AML-193 (cell line): ENCODE measurements at places on chromosomes 6 and 20.

GRCh38 chr6:136991646-136992045 is 53.1 kb downstream of the IL20RA start:
- DNase-seq = peak; percentile 65

DNA sequence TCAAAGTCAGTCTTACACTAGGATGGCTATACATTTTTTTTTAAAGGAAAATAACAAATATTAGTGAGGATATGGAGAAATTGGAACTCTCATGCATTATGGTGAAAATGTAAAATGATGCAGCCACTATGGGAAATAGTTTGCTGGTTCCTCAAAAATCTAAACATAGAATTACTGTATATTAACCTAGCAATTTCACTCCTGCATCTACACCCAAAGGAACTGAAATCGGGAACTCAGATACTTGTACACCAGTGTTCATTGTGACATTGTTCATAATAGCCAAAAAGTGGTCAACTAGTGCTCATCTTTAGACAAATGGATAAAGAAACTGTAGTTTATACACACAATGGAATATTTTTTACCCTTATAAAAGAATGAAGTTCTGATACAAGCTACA is 110.7 kb downstream of the UTRN start:
- no peak for DNase-seq

GRCh38 chr6:45423824-45424450 is 46.2 kb upstream of the SUPT3H start:
- DNase-seq = no peak

- DNase-seq = no peak
These were observed 10.9 kb upstream of the PNRC1 start for GRCh38 chr6:89069536-89070163.

- no peak for DNase-seq
These were observed 150.6 kb upstream of the OGFRL1 start for GRCh38 chr6:71137973-71138372.

- DNase-seq = no peak
These were observed 37.0 kb downstream of the BMP7 start for GRCh38 chr20:57229490-57229889.

GRCh38 chr6:37491171-37491829 is 8.4 kb downstream of the CCDC167 start:
- DNase-seq = no peak

DNA sequence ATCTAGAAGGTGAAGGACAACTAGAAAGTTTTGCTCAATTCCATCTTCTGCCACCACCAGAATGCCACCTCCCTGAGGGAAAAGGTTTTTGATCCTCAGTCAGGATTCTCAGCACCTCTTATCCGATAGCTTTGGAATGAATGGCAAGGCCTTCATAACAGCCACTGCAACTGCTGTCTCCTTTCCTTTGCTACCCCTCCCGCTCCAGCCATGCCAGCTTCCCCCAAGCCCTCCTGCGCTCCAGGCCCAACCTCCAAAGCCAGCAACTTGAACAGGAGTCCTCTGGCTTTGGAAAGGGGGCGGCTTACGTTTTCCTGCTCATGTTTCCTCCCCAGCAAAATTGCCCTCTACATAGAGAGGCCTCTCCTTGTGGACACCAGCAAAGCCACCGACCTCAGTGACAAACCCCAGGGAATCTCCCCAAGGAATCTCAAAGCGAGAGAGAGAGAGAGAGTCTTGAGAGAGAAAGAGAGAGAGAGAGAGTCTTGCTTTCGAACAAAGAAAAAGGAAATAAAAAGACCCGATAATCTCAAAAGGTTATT is 420 bp upstream of the BTN2A1 start:
- no peak for DNase-seq

DNA sequence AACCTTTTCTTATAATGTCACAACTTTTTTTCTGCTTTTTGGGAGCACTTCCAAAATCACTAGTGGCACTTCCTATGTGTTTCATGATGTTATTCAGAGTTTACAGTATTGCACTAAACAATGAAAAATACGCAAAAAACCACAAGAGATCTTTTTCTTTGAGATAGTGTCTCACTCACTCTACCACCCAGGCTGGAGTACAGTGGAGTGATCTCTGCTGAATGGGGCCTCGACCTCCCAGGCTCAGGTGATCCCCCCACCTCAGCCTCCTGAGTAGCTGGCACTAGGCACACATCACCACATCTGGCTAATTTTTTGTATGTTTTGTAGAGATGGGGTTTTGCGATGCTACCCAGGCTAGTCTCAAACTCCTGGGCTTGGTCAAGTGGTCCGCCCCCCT is 158.7 kb downstream of the COL21A1 start:
- DNase-seq = no peak

DNA sequence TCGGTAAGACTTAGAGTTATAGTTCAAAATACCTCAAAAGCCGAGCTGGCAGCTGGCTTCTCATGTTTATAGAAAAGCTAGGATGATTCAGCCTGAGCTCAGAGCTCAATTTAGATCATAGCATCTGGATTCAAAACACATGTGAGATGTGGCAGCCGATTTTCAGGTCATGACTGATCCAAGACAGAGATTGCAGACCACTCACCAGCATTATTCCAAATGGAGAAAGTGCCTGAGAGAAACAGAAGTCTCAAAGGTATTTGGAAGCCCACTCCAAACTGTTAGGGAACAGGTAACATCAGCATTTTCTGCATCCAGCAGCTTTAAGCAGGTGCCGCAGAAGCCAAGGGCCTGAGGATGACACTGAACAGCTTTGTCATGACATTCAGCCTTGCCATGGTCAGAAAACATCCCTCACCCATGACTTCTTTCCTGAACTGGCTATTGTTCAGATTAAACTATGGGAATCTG is 102.2 kb downstream of the BACH2 start:
- no peak for DNase-seq

- DNase-seq = no peak
These were observed 270.7 kb upstream of the MOCS1 start for GRCh38 chr6:40205004-40205403.

GRCh38 chr6:22544476-22544875 is 24.9 kb upstream of the HDGFL1 start:
- no peak for DNase-seq

DNA sequence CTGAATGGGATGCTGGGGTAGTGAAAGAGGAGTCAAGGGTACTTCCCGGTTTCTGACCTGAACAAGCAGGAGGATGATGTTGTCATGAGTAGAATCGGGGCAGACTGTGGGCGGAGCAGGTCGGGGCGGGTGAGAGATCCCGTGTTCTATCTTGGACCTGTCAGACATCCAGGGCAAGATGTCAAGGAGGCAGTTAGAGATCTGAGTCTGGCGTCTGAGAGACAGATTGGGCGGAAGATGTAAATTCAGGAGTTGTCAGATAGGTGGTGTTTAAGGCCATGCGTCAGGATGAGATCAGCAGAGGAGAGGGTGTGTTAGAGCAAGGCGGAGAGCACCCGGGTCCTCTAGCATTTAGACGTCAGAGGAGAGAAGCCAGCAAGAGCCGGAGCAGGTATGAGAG is 115.5 kb downstream of the DLGAP4 start:
- no peak for DNase-seq

GRCh38 chr6:167152862-167153261 is 4.9 kb downstream of the GPR31 start:
- DNase-seq = no peak

GRCh38 chr6:170128346-170128745 is 162.5 kb downstream of the DLL1 start:
- DNase-seq = no peak

GRCh38 chr6:112018619-112019416 is 35.1 kb upstream of the CCN6 start:
- no peak for DNase-seq

DNA sequence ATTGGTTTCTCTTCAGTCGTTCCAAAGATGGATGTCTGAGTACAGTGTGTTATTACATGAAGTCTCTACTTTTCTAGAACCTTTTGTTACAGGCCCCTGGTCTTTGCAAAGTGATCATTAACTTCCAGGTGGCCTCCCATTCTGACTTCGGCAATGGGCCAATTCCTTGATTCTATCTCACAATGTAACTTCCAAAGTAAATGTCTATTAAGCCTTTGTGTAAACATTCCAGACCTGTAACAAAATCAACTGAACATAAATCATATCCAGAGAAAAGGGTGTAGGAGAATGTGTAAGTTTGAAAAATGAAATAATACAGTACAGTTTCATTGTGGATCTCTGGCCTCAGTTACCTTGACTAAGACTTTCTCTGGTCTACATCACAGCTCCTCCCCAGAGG is 187.8 kb upstream of the JAG1 start:
- no peak for DNase-seq

GRCh38 chr6:73484438-73484837 is 22.9 kb downstream of the MTO1 start:
- no peak for DNase-seq

DNA sequence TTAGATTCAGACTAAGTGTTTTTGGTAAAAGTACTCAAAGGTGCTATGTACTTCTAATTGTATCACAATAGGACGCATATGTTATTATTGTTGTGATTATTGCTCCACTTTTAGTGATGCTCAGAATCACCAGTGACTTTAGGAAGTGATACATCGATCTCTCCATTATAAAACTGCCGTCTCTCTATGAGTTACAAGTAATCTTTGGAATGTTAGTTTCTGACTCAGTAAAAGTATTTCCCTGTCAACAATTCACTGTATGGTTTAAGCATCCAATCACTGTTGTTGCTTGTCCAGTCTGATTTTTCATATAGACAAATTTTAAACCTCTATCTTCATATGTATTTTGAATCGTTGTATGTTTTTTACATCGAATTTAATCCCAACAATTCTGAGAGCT is 9.4 kb downstream of the DCBLD1 start:
- no peak for DNase-seq

DNA sequence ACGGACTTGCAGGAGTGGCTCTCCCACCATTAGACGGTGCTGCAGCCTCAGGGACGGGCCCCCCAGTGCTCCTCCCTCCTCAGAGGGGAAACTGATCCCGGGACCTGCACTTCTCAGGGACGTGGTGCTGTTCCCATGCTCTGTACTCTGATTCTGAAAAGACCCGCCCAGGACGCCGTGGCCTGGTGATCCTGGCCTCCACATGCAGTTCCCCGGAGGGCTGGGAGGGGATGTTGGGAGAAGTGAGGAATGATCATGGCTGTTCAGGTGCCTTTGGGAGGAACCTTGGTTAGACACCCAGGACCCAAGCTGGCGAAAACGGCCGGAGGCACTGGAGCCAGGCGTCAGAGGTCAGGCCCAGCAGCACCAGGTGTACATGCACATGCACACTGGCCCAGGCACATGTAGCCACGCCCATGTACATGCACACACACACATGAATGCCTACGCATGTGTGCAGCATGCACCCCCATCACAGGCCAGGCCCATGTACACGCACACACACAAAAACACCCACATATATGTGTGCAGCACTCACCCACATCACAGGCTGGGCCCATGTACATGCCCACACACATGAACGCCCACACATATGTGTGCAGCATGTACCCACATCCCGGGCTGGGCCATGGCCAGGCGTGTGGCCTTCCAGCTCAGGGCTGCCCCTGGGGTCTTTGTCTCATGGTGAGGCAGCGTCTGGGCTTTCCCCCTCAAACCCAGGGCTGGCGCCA is 52.6 kb upstream of the DACT2 start:
- no peak for DNase-seq

DNA sequence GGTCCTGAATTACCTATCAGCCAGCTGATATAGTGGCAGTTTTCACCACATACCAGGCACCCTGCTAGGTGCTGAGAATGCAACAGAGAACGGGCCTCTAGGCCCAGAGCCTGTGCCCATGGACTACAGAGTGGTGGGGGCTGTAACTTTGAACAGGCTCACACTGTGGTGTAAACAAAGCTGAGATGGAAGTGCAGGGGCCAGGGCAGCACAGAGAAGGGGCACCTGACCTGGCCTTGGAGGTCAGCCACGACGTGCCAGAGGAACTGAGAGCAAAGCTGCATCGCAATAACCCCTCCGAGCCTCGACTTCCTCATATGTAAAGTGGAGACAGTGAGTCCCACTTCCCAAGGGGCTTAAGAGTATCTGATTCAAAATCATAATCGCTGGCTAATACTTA is 105.8 kb downstream of the MAFB start:
- no peak for DNase-seq

GRCh38 chr6:33575211-33575610 is 4.9 kb downstream of the BAK1 start:
- DNase-seq = no peak

DNA sequence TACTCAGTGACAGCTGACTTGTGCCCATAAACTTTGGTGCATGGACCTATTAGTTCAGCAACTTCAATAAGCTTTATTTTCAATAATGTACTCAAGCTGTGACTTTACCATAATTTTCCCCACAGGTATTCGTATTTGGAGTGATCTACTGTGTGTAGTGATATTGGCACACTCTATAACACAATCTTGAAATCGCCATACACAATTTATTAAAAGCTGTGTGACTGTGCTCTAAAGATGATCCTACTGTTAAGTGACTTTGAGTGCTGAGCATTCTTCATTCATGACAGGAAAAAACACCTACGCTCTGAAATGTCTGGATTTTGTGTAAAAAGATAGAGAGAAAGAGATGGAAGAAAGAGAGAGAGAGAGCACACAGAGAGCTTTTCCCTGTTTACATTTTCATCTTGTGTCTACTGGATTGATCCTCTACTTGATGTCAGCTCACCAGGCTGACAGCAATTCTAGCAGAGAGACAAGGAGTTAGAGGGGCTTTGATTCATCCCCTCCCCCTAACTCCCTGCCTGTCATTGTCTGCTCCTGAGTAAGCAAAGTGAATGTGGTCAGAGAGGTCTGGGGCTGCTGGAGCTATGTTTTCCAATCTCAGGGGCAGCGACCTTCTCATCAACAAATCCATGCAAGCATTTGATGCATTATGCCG is 538.7 kb upstream of the POU3F2 start:
- DNase-seq = no peak

- DNase-seq = no peak
These were observed at the start of gene SAMD5 for GRCh38 chr6:147508042-147508865. TSS of gene SAMD5 (plus strand) at chr6:147508690. CDS start at chr6:147508929, 239 bp downstream.

GRCh38 chr20:50744143-50744792 is 12.9 kb downstream of the PARD6B start:
- no peak for DNase-seq

- no peak for DNase-seq
These were observed 1.0 kb downstream of the ARMH2 start for GRCh38 chr6:24797596-24798216.

DNA sequence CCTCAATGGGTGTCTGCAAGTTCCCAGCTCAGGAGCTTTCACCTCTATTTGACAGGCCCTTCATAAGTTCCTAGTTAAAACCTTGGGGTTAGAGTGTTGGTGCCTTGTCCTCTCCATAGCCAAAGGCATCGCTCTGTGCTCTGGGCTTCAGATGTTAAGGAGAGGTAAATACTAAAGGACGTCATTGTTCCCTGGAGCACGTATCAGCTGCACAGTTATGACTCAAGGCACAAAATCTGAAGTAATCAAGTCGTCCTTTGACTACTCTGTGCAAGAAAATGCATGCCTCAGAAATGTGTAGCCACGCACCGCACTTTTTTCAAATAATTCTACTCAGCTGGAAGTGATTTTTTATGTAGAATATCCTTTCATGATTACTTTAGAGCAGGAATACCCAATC is 240.8 kb upstream of the QKI start:
- DNase-seq = no peak
